Substantia nigra (tissue), 51 donors: ENCODE measurements at places on chromosomes 13 and 19.
A peak's percentile ranks its signal among the peaks of the same experiment; 100 is the strongest.

GRCh38 chr19:48451624-48452023 is 3.8 kb upstream of the KCNJ14 start:
- DNase-seq: no peak

- no peak for DNase-seq
Observed at GRCh38 chr13:50762969-50763567, 80.4 kb downstream of the DLEU7 start.

DNA sequence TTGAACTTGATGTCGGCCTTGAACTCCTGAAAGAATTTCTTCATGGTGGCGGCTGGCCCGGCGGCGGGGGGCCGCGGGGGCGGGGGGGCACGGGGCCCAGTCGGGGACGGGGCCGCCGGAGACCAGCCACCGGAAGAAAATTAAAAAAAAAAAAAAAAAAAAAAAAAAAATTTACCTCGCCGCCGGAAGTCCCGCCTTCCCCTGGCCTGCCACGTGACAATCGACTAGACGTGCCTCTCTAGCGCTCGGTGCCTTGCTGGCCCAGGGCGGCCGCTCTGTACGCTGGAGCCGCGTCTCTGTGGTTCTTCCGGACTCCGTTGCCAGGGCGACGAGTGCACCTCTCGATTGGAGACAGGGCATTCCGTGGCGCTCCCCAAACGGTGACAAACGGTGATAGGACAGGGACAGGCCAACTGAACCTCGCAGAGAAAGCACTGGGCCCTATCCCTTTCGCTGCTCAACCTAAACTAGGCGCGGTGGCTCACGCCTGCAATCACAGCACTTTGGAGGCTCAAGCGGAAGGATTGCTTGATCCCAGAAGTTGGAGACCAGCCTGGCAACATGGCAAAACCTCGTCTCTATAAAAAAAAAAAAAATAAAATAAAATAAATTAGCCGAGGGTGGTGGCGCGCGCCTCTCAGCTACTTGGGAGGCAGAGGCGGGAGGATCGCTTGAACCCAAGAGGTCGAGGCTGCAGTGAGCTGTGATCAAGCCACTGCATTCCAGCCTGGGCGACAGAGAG is at the start of gene UBXN6:
TSS of gene UBXN6 (minus strand) at position 141 of the 742 bp plus-strand sequence. CDS start at position 44, 97 bp downstream.
- peak; percentile 93 for DNase-seq

DNA sequence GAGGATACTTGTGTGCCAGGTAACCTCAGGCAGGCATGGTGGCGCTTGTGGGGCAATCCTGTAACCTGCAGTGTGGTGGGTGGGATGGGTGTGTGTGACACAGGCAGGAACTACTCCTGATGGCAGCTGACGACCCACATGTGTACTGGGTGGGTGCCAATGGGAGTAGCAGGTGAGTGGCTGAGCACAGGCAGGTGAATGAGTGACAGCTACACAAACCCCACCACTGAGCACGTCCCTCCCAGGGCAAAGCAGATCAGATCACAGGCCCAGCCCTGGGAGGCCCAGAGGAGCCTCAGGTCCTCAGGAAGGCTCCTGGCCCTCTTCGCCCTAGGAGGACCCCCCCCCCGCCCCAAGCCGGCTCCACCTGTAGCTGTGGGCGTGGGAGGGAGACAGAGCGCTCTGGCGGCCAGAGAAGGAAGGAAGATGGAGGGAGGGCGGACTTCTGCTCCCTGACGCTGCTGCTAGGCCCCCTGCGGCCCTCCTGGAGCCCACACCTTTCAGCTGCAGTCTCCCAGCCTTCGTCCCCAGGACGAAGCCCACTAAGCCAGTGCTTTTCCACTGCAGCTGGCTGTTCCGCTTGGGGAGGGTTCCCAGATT is 1.3 kb upstream of the ZNF181 start:
- no peak for DNase-seq

GRCh38 chr19:34556488-34556887 is 74.9 kb downstream of the WTIP start:
- DNase-seq: no peak
